ENCODE measurements at places on chromosomes 5 and 9. TPM values are rescaled to one million over a fixed set of nuclear protein-coding genes. Genes with fewer than 3 reads are reported as not detected.

GRCh38 chr5:83488821-83489220 is 17.3 kb downstream of the VCAN start:
- DNase-seq = no peak

GRCh38 chr5:5423586-5423985 is 1.1 kb downstream of the ICE1 start:
- DNase-seq = no peak

- no peak for DNase-seq
These were observed 32.7 kb upstream of the ISOC1 start for GRCh38 chr5:129061849-129062248.

DNA sequence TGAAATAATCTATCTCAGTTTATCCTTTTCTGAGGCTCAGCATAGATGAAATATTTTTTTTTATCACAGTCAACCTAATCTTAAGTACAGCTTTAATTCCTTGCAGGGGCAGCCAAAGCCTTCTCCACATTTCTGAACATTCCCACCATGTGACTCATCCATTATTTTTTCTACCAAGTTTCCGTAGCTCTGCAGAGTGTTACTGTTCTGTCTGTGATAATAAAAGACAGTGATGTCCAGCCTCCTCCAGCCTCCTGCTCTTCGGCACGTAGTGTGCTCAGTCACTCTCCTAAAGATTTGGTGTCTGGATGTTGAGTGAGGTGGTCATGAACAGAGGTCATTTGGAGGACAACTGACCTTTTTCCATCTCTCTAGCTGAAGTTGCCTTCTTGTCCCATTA is 338.1 kb upstream of the ADAMTS16 start:
- DNase-seq = no peak

- DNase-seq = no peak
These were observed 70.2 kb upstream of the TLE4 start for GRCh38 chr9:79501546-79501945.

Gene SLC38A9
- polyA plus RNA-seq = 8.1 TPM

- no peak for DNase-seq
These were observed 107.8 kb upstream of the FAM120A start for GRCh38 chr9:93343663-93344062.

GRCh38 chr5:96320797-96321196 is 112.3 kb downstream of the PCSK1 start:
- DNase-seq = no peak

Gene CSF2
- polyA plus RNA-seq = not detected

Gene SLC44A1
- 4.4 TPM for polyA plus RNA-seq

GRCh38 chr9:134570151-134570621 is 71.4 kb upstream of the COL5A1 start:
- DNase-seq = peak; percentile 62

Gene NME5
- polyA plus RNA-seq = 0.43 TPM

Gene HSD17B4
- polyA plus RNA-seq = 149 TPM

DNA sequence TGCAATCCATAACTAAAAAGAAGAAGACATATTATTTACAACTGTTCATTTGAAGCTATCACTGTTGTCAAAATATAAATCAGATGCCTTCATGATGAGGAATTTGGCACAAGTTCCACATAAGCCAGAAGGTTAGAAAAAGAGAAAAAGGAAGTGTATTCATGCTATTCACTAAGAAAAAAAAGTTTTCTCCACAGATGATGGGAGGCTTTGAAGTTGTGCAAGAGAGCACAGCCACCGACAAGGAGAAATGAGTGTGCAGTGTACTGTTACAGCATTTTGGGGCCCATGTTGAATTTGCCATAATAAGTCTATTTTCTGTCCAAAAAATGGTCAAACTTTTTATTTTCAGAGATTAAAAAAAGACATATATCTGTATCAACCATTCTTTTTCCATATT is 32.9 kb upstream of the IFNK start:
- DNase-seq = no peak
